Glomerular endothelial cell (primary cell): ENCODE measurements at places on chromosomes 6 and 20. TPM values are rescaled to one million over a fixed set of nuclear protein-coding genes. Genes with fewer than 3 reads are reported as not detected.

DNA sequence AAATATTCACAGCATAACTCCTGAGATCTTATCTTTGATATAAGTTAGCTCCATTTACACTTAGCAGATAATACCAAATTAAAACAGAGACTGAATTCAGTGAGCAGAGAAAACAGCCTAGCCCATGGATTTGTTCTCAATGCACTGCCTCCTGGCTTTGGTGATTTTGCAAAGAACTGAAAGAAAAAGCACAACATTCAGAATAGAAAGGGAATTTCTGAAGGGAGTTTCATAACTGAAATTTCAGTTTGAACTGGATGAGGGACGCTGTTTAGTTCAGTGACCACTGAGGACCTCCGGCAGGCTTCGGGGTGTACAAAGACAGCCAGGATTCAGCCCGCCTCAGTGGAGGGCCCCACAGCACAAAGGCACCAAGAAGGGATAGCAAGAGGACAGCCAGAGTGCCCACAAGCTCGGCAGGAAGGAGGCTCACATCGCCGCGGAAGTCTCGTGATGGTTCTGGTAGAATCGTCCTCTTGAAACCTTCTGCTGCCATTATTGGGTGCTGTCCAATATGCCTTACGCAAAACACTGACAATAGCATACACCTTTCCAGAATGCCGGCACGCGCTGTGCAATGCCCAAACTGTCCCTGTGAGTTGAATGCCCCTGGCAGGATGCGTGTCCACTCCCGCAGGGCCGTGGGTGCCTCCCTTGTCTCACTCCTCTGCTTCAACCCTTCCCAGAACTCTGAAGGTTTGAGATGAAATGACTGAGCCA, 9.7 kb upstream of the IRF4 start:
- no peak for DNase-seq

DNA sequence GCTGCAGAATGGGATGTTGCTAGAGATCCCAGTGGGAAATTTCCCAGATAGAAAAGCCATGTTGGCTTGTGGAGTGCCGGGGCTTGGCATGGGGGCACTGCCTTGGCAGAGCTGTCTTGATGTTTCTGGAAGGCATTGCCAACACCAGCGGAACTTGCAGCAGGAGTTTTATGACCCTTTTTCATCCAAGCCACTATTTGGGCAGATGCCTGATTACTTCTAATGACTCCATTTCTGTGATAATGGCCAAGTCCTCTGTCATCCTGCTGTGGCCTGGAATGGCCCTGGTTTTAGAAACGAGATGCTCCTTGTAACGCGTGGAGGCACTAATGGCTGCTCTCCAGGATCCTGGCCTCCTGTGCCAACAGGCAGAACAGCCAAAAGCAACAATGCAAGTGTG, 229.0 kb downstream of the ZNF217 start:
- DNase-seq: no peak

GRCh38 chr20:22460231-22460630, 124.1 kb downstream of the FOXA2 start:
- DNase-seq: no peak

GRCh38 chr20:62791301-62792181, 4.7 kb upstream of the MRGBP start:
- DNase-seq: peak; percentile 77

- DNase-seq: no peak
Measured at GRCh38 chr20:23165307-23165750, 79.2 kb upstream of the CD93 start.

DNA sequence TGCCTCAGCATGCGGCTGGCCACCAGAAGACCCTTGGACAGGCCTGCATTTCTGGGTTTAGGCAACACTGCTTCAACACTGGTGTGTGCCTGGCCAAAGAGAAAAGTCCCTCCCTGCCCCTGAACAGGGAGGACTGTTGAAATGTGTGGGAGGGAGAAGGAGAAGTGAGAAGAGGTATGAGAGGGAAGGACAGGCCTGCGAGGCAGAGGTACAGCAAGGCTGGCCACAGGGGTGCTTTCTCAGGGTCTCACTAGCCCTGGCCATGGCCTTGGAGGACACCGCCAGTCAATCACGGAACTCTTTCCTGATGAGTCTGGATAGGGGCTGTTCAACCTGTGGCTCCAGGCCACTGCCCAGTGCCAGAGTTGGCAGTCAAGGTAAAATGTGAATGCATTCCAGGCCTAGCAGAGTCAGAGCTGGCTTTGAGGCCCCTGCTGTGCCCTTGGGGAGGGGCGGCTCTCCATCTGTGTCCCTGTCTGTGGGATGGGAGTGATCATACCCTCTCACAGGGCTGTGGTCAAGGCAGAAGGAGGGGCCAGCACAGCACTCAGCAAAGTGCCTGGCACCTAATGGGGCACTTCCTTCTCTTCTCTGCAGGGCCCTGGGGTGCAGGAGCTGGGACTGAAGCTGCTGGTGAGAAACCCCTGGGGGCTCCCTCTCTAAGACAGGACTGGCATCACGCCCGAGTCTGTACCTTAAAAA, 43.2 kb upstream of the CDH22 start:
- DNase-seq: no peak

DNA sequence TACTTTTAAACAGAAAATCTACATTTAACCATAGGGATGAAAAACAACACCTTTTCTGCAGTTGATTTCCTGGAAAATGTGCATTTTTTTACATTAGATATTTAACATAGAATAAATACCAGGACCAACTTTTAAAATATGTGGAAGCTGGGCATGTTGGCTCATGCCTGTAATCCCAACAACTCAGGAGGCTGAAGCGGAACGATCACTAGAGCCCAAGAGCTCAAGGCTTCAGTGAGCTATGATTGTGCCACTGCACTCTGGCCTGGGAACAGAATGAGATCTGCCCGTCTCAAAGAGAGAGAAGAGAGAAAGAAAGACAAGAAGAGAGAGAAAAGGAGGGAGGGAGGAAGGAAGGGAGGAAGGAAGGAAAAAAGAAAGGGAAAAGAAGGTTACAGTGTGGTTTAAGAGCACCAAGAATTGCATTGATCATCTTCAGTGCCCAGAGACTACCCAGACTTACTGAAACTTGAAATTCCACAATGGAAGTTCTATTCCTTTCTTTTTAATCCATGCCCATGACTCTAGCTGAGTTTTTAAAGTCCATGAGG, 189.4 kb upstream of the ARID1B start:
- DNase-seq: no peak

The RAMACL gene
- 1.6 and 7.8 TPM in 2 replicates for total RNA-seq

DNA sequence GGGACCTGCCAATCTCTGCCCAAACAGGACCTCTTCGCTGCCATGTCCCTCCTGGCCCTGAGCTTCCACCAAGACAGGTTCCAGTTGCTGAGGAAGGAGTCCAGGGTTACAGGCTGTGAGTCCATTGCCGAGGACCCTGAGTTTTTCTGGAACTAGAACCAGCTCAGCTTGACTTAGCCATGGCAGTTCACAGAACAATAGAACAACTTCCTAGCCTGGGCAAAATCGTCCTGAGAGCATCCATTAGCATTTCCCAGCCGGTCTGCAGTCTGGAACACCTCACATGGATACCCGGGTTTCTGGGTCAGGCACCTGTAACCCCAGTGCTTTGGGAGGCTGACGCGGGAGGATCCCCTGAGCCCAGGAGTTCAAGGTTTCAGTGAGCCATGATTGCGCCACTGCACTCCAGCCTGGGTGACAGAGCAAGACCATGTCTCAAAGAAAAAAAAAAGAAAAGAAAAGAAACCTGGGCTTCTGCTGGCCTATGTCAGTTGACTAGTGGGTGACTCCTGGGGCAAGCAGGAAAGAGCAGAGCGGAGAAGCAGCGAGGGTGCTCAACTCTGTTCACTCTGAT, 90.3 kb downstream of the TCP11 start:
- no peak for DNase-seq
